ENCODE measurements at places on chromosomes 13 and 19.
A peak's percentile ranks its signal among the peaks of the same experiment; 100 is the strongest.

GRCh38 chr19:9981406-9982260, 28.7 kb downstream of the COL5A3 start:
- no peak for DNase-seq

GRCh38 chr13:97113231-97114001, 108.7 kb upstream of the MBNL2 start:
- no peak for DNase-seq

GRCh38 chr13:97583907-97584497, 150.0 kb downstream of the RAP2A start:
- no peak for DNase-seq

DNA sequence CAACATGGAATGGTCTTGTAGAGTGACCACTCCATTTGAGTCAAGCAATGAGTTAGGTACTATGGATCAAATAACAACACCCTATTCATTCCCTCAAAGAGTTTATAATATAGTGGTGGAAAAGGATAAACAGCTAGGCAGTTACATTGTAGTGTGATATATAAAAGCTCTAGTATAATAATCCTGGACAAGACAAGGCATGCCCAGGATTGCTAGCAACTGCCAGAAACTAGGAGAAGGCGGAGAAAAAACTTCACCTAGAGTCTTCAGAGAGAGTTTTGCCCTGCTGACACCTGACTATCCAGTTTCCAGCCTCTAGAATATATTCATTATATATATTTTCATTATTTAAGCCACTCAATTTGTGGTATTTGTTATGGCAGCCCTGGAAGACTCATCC, 530.6 kb downstream of the KLF12 start:
- no peak for DNase-seq

DNA sequence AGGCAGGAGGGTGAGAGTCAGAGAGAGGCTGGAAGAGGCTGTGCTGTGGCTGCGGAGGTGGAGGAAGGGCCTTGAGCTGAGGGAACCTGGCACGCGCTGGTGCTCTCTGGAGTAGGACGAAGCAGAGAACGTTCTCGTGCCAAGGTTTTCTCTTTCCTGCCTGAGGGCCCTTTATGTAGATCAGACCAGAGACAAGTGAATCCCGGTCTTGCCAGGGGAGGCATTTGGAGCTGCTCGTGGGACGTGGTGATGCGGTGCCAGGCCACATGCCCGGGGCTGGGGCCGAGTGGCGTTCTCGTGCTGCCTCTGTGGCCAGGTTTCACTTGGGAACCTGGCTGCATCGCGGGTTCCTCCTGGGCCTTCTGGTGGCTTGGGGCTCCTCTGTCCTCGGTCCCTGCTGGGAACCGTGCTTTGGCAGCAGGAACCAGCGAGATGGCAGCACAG, 54.2 kb downstream of the KDM4B start:
- no peak for DNase-seq

GRCh38 chr19:1758231-1758577, 4.9 kb downstream of the ONECUT3 start:
- no peak for DNase-seq

DNA sequence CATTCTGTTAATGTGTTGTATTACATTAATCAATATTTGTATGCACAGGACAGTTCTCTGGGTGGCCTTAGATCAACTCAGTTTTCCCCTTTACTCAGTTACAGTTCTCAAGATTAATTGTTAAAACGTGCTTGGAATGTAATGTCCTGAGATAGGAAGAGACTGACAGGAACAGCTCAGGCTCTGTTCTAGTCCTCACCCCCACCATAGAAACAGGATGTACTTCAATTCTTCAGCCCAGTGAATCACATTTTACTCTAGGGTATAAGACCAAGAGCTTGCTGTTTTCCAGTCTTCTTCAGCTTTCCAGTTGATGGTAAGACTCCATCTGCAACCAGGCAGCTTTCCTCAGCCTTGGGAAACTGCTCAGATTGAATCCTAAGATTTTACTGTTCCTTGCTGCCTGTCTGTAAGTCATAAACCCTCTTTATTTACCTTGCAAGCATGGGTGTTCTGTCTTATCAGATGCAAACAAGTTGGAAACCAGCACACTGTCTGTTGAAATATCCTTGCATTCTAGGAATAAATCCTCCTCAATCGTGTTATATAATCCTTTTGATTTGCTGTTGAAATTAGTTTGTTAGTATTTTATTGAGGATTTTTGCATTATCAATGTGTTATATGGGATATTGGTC, 836.9 kb upstream of the PCDH9 start:
- DNase-seq: no peak

GRCh38 chr19:48968179-48968661, 3.1 kb downstream of the FTL start:
- no peak for DNase-seq

DNA sequence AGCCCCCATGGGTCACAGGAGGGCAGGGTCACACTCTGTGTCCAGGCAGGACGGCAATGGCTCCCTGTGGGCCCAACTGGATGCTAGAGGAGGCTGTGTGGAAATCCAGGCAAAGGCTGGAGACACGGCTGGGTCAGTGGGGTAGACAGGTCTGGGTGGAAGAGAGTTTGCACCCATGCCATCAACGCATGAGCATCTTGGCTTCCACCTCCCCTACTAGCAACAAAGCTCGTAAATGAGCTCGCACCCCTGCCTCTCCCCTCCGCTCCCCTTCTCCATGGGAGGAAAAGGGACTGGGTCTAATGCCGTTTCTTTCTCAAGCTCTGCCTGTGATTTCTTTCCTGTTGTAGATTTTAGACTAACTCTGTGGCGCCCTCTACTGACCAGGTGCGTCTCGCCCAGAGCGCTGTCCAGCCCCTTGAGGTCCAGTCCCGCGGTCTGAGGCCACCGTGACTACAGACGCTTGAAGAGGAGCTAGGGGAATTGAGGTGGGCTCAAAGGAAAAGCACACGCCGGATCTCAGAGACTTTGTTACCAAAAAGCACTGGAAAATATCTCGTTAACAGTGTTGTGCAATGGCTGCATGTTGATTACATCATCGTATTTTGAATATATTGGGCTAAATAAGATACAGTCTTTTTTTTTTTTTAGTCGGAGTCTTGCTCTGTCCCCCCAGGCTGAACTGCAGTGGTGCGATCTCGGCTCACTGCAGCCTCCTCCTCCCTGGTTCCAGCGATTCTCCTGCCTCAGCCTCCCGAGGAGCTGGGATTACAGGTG, 50.7 kb upstream of the USP29 start:
- no peak for DNase-seq

- no peak for DNase-seq
These were observed 9.5 kb upstream of the GJB6 start for GRCh38 chr13:20241593-20241992.

GRCh38 chr13:40985381-40986100, 33.6 kb downstream of the ELF1 start:
- DNase-seq: no peak

DNA sequence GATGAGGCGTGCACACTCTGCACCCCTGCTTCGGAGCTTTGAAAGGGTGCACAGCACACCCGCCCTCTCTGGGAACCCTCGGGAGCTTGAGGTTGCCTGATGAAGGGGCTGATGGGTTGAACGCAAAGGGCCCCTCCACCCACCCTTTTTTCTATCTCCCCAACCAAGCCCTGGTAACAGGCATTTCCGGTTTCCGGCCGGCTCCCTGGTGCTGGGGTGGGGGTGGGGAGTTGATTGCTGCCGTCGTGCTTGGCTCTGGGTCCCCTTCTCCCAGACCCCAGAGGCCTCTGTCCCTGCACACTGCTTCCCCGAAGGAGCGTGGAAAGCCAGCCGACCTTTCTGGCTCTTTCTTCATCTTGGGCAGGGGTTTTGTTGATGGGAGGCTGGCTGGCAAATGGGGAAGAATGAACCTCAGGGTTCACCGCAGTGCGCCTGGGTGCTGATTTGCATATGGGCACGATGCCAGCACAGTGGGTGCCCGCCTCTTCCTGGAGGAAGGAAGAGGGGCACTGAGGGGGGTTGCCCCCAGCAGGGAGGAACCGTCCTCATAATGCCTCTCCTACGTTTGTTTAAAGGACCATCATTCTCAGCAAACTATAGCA, 29.1 kb downstream of the VAV1 start:
- peak; percentile 75 for DNase-seq

- DNase-seq: no peak
These were observed 9.7 kb upstream of the DPRX start for GRCh38 chr19:53621885-53622740.

- DNase-seq: no peak
These were observed 1732.9 kb downstream of the PCDH9 start for GRCh38 chr13:65497265-65497664.

GRCh38 chr19:6269101-6269886, 10.5 kb downstream of the MLLT1 start:
- no peak for DNase-seq

- DNase-seq: no peak
These were observed 64.7 kb downstream of the MBD3L2B start for GRCh38 chr19:6956573-6956972.

- no peak for DNase-seq
These were observed 2771.0 kb upstream of the PCDH20 start for GRCh38 chr13:64186503-64187250.

DNA sequence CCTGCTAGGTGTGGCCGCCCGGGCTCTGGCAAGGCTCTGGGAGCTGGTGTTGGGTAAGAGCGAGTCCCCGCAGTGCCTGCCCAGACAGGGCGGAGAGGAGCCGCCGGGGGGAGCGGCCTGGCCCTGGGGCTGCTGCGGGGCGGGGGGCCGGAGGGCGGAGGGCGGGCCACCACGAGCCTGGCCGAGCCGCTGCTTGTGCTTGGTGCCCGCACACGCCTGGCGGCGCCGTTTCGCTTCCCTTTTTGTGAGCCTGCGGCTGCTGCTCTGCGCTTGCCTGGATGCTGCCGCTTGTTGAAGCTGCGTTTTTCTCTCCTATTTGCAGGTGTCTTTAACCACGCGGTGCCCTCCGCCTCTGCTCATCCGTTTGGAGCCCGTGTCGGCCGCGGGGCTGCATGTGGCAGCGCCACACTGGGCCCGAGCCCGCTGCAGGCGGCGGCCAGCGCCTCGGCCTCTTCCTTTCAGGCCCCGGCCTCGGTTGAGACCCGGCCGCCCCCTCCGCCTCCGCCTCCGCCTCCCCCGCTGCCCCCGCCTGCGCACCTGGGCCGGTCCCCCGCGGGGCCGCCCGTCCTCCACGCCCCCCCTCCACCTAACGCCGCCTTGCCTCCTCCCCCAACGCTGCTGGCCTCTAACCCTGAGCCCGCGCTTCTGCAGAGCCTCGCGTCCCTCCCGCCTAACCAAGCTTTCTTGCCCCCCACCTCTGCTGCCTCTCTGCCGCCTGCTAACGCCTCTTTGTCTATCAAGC, 8.5 kb downstream of the PLEKHJ1 start:
- no peak for DNase-seq

DNA sequence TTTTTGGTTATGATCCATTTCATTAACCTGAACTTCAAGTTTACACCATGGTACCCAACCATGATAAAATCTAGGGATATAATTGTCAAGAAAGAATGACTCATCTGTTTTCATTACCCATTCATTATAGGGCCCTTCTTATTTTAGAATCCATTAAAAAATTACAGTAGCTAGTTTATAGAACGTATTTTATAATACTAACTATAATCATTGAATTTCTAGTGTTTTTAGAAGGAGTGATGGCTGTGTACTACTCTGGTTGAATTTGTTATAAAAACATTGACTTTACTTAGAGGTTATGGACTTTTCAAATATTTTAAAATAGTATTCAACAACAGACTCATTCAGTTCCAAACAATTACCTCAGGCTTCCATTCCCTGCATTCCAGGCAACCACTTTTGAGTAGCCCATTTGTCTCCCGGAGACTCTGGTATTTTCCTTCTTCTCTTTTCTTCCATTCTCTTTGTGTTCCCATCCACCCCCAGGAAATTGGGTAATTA, 71.9 kb upstream of the KLF12 start:
- DNase-seq: no peak

DNA sequence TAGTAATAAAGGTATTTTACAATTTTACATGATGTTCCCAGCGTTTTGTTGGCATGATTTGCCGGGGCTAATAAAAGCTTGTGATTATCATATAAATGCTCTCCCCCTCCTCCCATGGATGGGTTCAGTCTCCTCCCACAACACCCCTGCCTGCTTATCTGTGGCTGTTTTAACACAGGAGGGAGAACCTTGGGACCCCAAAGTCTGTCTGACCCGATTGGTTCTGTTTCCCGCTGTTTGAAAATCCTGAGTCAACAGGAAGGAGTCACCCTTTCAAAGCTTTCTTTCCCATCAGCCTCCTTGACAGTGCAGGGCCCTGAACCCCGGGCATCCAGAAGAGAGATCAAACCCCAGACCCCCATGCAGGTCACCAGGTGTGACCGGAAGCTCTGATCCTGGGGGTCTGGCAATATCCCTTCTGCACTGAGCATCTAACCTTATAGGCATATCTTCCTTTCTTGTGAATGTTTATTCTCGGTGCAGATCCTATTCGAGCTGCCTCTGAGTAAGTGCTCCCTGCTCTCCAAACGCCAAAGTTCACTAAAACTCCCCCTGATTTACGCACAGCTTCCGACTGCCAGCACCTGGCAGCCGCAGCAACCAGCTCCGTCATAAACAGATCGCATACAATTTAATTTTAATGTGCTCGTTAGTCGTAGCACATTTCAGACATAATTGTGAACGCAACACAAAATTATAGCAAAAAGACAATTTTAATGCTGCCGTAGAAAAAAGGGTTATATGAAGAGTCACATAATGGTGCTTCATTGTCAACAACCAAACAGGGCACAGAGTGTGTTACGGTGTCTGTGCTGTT, 74.8 kb downstream of the TSHZ3 start:
- no peak for DNase-seq

- peak; percentile 84 for DNase-seq
These were observed at the start of gene ZNF836 for GRCh38 chr19:52171321-52172169. Gene ZNF836 (minus strand): TSS chr19:52171621. CDS start chr19:52168072, 3,549 bp downstream.
